ENCODE measurements at places on chromosomes 4 and X.

GRCh38 chrX:94908171-94908570, 1234.2 kb downstream of the FAM133A start:
- DNase-seq: no peak

DNA sequence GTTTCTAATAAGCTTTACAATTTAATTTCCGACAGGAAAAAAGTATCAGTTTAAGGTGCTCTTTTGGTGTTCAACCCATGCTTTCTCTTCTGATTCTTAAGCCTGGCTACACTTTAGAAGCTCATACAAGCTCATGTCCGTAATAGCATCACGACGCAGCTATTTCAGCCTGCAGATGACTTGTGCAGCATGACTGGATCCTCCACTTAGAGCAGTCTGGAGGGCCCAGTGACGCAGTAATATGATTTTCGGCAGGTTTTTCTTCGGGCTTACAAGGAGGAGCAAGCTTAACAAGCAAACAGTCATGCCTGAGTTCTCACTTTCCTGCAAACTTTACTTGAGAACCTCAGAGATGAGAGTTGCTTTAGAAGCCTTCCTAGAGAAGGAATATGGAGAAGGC, 85.3 kb upstream of the MAML3 start:
- no peak for DNase-seq

GRCh38 chr4:150569998-150570535, 11.9 kb upstream of the MAB21L2 start:
- no peak for DNase-seq

DNA sequence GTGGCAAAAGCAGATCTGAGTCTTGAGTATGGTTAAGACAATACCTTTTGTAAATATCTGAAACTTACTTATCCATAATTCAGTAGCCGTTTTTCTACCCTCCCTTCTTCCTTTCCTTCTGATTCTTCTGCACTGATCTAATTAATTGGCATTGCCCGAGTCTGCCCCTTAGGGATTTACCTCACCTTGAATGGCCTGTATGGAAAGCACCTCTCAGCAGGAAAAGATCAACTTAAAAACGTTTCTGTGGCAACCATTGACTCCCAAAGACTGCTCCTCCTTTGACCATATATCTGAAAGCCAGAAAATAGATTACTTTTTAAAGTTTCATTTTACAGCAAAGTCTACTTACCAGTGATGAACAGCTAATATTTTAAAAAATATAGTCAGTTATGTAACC, 496.5 kb upstream of the LCORL start:
- DNase-seq: peak; percentile 42

Measured in endodermal cell (in vitro differentiated cells).